ENCODE measurements at places on chromosomes 4 and X.

DNA sequence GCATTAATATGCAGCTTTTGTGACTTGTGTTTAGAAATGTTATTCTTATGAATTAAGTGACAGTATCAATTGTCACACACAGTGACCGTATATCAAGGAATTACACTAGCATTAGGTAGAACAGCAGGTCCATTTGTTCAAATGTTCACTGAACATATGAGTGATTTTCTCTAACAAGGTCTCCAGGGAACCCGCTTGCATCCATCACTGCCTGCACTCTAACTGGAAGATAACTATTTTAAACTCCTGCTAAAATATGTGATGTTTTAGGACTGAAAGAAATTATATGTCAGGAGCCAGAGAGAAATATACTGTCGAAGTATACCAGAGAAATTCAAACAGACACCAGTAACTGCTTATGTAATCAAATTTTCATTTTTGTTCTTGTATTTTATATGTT, 1395.7 kb downstream of the PCDH18 start:
- DNase-seq, result no peak

- no peak for DNase-seq
Measured at GRCh38 chrX:41686788-41687187, 2.0 kb upstream of the GPR34 start.

DNA sequence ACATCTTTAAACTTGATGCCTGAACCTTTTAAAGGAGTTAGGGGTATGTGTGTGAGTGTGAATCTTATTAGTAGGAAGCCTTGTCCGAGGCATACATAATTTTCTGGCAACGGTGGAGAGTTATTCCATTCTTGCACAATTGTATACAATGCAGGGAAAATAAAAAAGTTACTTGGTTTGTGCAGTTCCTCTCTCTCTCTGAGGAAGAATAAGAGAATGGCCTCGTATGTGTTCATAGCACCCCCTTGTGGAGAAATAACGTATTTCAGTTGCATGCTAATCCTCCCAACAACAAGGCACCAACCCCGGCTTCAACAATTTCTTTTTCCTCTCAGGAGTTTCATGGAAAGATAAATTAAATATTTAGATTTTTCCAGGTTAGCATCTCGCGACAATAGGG, 33.7 kb upstream of the FGF13 start:
- DNase-seq, result no peak

DNA sequence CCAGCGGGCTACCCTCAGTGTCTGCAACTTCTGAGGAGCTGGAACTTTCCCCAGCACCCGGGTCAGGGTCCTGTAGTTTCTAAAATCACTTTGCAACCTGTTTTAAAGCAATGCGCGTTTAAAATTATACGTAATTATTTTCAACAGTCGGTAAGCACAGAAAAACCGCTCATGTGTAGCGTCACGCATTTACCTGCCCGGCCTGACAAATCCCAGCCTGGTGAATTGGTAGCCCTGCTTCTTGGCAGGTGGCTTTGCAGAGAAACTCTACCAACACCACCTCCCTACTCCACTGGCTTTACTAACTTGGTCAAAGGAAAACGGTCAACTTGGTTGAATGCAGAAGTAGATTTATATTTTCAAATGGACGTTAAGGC, 640 bp downstream of the BANK1 start:
- DNase-seq, result no peak

- no peak for DNase-seq
Measured at GRCh38 chr4:165718660-165719059, 154.4 kb upstream of the TLL1 start.

GRCh38 chrX:119654112-119654531, 38.8 kb downstream of the SEPTIN6 start:
- DNase-seq, result no peak

DNA sequence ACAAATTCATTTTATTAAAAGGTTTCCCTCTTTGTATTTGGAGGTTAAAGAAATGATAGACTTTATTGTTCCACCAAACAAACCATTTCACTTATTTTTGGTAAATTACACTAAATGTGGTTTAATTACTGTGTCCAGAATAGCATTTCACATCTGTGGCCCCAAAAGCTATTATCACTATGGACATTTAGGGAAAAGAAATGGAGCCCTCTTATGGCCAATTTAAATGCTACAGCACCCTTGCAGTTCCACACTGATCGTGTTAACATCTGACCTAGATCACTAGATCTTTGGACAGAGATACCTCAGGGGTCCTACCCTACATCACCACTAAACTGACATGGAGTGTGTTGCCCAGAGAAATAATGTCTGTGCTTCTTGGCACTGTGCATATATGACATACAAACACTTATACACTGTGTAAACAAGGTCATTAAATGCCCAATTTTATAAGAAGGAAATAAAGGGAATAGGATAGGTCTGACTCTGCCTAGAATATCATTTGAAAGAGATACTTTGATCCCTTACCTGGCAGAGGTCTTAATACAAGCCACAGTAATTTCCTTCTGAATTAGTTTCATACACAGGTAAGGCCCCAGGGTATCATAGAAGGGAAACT, 163.9 kb downstream of the KDR start:
- DNase-seq, result no peak

DNA sequence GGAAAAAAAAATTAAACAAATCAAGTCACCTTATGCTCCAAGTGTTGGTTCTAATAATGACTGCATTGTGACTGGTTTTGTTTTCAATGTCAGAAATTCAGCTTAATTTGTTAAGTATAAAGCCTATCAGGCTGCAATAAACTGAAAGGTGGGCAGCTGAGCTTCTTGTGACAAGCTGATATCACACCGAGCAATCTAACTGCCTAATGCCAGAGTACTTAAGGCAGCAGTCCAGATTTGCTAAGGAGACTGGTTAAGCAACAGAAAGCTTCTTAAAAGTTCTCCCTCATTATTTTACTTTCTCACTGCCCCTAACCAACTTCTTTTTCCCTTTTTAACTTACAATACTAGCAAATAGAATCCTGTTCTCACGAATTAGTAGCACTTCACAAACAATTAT, 201.0 kb downstream of the MAB21L2 start:
- no peak for DNase-seq

DNA sequence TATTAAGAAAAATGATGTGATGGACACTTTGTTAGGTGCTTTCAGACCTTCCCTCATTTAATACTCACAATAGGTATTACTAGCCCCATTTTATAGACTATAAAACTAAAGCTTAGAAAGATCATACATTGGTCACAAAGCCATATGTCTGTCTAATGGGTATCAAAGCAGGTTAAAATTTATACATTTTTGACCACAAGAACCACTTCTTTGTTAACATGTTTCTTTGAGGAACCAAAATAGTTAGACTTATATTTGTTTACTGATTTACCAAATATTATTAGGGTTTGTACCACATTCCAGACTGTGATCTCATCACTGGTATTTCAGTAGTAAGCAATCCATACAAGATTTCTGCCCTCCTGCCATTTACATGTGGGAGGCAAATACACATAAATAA, 363.3 kb downstream of the NAF1 start:
- DNase-seq, result no peak

GRCh38 chrX:49995795-49996455, 73.5 kb downstream of the CLCN5 start:
- DNase-seq, result no peak

GRCh38 chrX:38558686-38559085, 2.7 kb upstream of the TSPAN7 start:
- no peak for DNase-seq

DNA sequence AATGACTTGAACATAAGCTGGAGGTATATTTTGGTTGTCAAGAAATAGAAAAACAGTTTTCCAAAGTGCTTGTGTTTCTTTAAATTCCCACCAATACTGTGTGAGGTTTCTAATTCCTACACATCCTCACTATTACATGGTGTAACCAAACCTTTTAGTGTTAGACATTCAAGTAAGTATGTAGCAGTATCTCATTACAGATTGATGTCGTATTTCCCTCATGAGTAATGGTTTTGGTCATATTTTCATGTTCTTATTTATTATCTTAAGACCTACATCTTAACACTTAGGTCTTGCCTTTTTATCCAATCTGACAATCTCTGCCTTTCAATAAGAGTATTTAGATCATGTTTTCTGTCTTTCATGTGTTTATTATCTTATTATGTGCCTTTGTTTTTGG, 253.7 kb upstream of the ANXA10 start:
- DNase-seq, result no peak

DNA sequence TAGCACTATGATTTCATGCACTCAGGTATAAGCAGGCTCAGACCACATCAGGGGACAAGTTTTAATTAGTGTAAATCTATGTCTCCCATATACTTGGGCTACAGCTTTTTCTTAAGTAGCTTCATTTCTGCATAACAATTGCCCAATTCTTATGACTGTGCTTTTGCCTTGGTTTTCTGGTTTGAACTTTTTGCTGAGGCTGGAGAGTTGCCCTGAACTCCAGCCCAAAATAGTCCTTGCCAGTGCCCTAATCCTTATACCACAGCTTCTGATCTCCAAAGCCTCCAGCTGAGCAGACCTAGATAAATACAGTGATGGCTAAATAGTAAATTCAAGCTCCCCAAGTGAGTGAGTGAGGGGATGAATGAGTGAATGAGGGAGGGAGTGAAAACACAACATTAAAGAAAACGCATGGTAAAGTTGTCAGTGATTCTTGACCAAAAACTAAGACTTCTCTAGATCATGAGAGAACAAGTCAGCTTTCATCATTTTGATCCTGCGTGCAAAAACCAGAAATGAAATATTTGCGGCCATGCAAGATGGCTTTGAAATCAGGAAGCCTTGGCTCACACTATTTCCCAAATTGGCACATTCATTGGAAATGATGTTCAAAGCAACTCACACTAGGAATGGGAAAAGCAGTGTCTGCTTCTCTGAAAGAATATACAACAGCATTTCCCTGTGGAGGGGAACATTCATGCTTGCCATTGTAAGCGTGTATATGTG, 437.1 kb upstream of the CTSO start:
- DNase-seq, result no peak

DNA sequence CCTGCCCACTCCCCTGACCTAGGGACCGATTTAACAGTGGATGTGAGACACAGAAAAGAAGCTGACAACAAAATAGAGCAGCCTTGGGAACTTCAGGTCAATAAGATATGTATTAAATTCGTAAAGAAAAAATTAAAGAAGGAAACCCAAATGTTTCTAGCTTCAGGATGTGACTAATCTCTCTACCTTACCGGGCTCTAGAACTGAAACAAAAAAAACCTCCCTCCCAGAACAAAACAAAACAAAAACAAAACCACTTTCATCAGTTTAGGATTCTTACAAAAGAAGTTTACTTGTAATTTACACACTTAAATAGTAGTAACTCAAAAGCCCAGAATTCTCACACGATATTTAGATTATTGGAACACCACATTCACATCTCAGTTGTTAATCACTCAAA, 185.8 kb upstream of the RPS6KA3 start:
- no peak for DNase-seq

GRCh38 chrX:116493271-116493670, 30.5 kb upstream of the CT83 start:
- no peak for DNase-seq

DNA sequence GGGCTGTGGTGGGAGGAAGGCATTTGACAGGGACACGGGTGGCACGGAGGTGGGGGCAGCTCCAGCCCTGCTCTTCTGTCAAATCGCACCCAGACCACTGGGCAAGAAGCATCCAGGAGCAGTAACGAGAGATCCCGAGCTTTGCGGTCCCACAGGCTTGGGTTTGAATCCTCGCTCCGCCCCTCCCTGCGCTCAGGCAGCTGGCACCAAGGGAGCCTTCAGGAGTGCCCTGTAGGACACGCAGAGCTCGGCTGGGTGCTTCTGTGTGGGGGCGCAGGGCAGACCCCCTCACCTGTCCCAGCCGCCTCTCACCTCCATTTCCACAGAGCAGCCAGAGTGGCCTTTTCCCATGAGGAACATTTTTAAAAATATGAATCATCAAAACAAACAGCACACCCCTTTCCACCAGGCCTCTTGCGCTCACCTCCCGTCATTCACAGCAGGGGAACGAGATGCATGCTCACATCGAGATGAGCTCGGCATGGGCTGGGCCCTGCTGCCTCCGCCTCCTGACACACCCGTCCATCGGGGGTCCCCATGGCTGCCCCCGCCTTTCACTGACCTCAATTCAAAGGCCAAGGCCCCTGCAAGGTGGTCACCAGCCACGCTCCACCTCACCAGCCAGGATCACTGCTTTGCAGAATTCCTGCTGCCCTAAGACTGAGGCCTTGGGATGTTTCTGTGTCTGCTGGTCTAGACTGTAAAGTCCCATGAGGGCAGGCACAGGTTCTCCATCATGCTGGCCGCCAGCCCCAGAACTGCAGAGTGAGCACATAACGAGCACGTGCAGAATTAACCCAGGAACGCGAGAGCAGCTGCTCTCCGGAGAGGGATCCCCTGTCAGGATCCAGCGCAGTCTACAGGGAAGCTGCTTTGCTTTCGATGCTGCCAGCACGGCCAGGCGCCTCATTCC, 52.7 kb downstream of the ACOX3 start:
- DNase-seq, result no peak

GRCh38 chr4:91127192-91127591, 1000.0 kb downstream of the CCSER1 start:
- no peak for DNase-seq

GRCh38 chr4:88706574-88706973, 8.9 kb upstream of the NAP1L5 start:
- no peak for DNase-seq

DNA sequence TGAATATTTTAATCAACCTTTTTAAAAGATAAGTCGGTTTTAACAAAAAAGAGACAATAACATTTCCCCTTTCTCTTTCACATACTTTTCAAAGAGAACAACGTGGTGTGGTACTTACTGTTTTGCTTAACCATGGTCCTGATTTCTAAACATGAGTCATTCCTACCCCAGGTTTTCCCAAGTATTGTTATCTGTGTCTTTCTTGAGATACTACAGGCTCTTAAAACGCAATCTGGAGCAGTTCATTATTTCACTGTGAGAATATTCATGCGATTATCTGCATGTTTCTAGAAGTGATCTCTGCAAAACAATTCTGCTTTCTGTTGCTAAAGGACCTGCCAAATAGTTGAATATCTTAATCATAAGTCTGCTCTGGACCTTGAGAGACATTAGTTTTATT, 127.3 kb downstream of the TENM3 start:
- no peak for DNase-seq

GRCh38 chr4:177957596-177958360, 515.5 kb upstream of the AGA start:
- no peak for DNase-seq

DNA sequence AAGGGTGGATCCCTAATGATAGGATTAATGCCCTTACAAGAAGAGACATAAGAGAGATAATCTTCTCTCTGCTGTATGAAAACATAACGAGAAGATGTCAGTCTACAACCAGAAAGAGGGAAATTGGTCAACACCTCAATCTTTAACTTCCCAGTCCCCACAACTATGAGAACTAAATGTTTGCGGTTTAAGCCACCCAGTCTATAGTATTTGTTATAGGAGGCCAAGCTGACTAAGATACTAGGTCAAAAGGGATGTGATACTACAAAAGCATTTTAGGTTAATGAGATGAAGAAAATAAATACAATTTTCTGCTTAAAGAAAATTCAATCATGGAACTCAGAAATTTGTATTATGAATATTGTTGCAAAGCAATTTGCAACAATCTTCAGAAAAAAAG, 55.4 kb upstream of the LHFPL1 start:
- DNase-seq, result no peak

GRCh38 chr4:17058536-17058915, 160.1 kb upstream of the LDB2 start:
- DNase-seq, result no peak

- no peak for DNase-seq
Measured at GRCh38 chrX:132821974-132822633, 136.3 kb downstream of the HS6ST2 start.

- DNase-seq, result no peak
Measured at GRCh38 chr4:15912961-15913630, 25.4 kb downstream of the FGFBP1 start.

Measured in stimulated activated CD4-positive, alpha-beta T cell treated with anti-CD3 and anti-CD28 coated beads, Interleukin-12 subunit alpha, Interleukin-12 subunit beta, amount 100 ng/mL, for 24 hours (primary cell).